Activated T-cell treated with anti-CD3 and anti-CD28 coated beads for 24 hours (primary cell): ENCODE measurements at places on chromosomes 7 and 10.

- no peak for DNase-seq
Measured at GRCh38 chr10:125159932-125160855, at the start of gene CTBP2. TSS of gene CTBP2 (minus strand) at chr10:125160563.

- no peak for DNase-seq
Measured at GRCh38 chr10:96153070-96153469, 23.0 kb downstream of the ZNF518A start.

DNA sequence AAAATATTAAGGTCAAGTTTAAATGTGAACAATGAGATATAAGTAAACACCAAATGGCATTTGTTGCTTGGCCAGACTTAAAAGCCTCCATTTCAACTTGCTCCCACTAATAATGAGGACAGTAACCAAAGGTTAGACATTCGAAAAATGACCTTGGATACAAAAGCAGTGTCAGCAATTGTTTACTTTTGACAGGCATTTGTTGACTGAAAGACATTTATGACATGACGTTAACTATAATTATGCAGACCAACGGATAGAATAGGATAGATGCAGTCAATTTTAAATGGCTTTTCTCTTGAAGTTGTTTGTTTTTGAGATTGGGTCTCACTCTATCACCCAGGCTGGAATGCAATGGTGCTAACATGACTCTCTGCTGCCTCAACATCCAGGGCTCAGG lies 6.3 kb upstream of the WNT16 start:
- DNase-seq: no peak

- DNase-seq: no peak
Measured at GRCh38 chr7:4029941-4030340, 652.2 kb upstream of the FOXK1 start.

GRCh38 chr7:31553661-31554081 lies 39.8 kb downstream of the ITPRID1 start:
- no peak for DNase-seq

- DNase-seq: no peak
Measured at GRCh38 chr10:97186911-97187310, 1.2 kb upstream of the SLIT1 start.

- DNase-seq: no peak
Measured at GRCh38 chr7:71325151-71325550, 193.2 kb downstream of the GALNT17 start.

- DNase-seq: no peak
Measured at GRCh38 chr7:122402235-122402634, 97.7 kb upstream of the FEZF1 start.

GRCh38 chr10:50480054-50481007 lies 143.4 kb downstream of the SGMS1 start:
- no peak for DNase-seq

GRCh38 chr7:11130012-11130411 lies 156.3 kb downstream of the PHF14 start:
- no peak for DNase-seq

DNA sequence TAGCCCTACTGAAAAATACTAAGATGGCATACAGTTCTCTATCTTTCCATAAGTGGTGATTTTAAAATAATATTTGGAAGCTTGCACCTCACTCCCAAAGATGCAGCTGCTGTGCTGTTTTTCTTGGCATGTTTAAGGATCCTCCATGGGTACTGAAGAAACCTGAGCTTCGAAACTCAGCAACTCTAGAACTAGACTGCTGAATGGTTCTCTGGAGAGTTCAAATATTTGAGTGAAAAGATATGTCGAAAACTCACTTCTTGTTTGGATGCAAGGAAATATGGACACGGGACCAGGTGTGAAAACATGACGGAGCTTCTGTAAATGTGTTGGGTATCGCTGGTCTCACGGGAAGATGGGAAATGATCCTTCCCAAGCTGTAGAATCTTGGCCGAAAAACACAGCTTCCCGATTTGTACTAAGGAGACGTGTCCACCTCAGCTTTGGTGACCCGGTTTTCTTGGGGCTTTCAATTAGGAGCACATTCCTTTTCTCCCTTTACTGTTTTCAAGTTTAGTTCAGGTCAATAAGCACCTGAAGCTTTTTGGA lies 543.8 kb upstream of the NRP1 start:
- DNase-seq: no peak
